ENCODE measurements at places on chromosomes 1 and 21. TPM values are rescaled to one million over a fixed set of nuclear protein-coding genes. Genes with fewer than 3 reads are reported as not detected.

Gene HTR6
- not detected for total RNA-seq

Gene PPP1R8
- 46.1 TPM for total RNA-seq

Gene RGS4
- 20.8 TPM for total RNA-seq

Gene C1orf74
- total RNA-seq: 12.7 TPM

Gene COL8A2
- 1.2 TPM for total RNA-seq

Gene IL12RB2
- 0.17 TPM for total RNA-seq

Gene PDE9A
- 3.9 TPM for total RNA-seq

Gene MIS18A
- total RNA-seq: 15.6 TPM

Gene GRHL3
- total RNA-seq: 12.5 TPM

Gene CR2
- not detected for total RNA-seq

Gene FLG2
- not detected for total RNA-seq

Gene SLC1A7
- not detected for total RNA-seq

Gene SYT11
- total RNA-seq: 23.4 TPM

Gene FCRL4
- not detected for total RNA-seq

All from kidney epithelial cell (primary cell).